ENCODE measurements at places on chromosomes 5 and 9.

DNA sequence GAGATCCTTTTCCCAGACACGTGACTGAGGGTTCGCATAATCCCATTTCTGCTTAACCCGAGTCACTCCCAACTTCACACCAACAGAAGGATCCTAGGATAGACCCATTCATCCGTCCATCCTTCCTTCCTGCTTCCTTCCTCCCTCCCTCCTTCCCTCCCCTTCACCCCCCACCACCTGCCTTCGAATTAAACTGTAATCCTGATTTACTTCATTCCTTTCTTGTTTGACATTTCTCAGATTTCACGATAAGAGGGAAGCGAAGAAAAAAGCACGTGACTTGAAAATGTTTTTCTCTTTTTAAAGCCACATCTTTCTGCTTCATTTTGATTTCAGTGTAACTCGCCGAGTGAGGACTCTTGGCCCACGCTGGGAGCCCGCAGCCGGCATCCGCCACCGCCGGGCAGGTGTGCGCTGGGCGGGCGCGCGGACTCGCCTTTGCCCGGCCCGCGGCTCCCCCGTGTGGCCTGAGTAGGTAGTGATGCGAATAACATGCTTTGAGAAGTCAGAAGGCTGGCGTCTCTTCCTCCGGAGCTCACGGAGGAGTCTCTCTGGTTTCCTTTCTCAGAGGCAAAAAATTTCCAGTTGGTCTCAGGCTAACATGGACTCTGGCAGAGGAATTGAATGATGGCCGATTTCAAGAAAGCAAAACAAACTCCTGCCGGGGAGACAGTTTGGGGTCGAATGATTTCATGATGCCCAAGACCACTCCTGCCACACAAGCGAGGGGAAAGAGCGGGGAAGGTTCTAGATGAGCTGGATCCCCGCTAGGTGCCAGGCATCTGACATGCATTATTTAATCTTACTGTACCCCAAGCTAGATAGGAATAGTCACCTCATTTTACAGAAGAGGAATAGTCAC is 117.7 kb downstream of the SLC12A2 start:
- peak; percentile 16 for DNase-seq

- no peak for DNase-seq
These were observed 234.5 kb downstream of the ADAMTSL1 start for GRCh38 chr9:18708429-18708828.

DNA sequence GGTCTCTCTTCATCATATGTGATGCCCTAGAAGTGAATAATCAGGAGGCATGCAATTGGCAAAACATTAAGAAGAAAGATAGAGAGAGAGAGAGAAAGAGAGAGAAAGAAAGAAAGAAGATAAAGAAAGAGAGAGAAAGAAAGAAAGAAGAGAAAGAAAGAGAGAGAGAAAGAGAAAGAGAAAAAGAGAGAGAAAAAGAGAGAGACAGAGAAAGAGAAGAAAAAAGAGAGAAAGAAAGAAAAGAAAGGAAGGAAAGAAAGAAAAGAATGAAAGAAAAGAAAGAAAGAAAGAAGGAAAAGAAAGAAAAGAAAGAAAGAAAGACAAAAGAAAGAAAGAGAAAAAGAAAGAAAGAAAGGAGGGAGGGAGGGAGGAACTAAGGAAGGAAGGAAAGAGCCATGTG is 318.9 kb downstream of the ICE1 start:
- no peak for DNase-seq

DNA sequence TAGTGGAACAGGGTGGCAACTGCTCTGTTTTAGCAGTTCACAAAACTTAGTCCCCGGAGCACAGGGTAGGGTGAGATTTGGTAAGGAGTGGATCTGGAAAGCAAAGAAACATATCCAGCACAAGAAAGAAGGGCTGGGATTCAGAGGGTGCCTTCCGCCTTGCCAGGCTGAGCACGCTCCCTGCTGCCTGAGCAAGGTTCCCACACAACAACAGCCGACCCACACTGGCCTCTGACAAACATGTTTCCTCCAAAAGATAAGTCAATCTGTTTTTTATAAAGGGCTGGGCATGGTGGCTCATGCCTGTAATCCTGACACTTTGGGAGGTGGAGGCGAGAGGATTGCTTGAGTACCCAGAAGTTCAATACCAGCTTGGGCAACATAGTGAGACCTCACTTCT is 45.8 kb downstream of the RAB3C start:
- no peak for DNase-seq

DNA sequence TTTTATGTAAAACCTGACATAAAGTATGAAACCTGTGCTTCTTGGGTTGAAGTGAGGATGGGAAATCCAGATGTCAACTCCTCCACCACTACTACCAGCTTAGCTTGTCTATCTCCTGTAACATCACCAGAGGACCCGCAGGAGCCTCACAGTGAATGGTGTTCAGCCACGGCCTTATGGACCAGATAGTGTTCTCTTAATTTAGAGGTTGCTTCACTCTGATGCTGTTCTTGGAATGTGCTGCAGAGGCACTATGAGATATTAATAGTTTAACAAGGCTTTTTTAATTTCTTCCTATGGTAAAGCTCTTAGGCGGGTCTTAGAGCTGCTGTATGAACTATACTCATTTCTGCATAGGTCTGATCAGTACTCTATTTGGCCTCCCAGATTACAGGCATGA is 27.9 kb downstream of the NFX1 start:
- DNase-seq: no peak
